Activated CD8-positive, alpha-beta memory T cell treated with anti-CD3 and anti-CD28 coated beads for 1 hour (primary cell): ENCODE measurements at places on chromosomes 11 and 22.

DNA sequence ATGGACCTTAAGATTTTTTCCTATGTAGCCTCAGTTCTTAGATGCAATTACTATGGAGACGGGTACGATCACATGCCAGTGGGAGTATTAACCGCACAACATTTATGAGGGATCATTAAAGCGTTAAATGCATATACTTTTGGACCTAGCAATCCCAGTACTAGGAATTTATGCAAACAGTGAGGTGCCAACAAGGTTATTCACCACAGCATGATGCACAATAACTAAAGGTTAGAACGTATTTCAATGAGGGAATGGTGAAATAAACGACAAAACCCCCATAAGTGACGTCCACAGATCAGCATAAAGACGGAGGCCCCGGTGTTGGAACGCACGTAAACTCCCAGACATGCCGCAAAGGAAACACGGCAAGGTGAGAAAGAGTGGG lies 539 bp downstream of the SIRT3 start:
- DNase-seq = no peak

- no peak for DNase-seq
Observed at GRCh38 chr11:123228496-123229163, 33.6 kb upstream of the CLMP start.

DNA sequence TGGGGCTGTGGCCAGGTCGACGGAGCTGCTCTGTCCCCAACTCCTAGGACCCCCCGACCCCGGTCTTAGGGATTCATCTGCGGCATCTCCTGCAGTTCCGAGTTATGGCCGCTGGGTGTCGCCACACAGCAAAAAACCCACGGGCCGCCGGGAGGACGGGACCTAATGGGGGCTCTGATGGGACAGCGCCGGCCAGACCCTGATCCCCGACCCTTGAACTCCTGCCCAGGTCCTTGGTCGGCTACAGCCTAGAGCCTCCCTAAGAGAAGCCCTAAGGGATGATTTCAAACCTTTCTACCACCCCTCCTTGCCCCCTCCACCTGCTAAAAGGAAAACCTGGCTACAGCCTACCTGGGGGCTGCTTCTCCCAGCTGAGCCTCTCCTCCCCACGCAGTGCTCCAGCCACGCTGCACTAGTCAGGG lies 30.8 kb upstream of the LRRC10B start:
- peak; percentile 33 for DNase-seq

GRCh38 chr11:18253778-18254338 lies 5.4 kb upstream of the SAA2 start:
- DNase-seq = no peak

DNA sequence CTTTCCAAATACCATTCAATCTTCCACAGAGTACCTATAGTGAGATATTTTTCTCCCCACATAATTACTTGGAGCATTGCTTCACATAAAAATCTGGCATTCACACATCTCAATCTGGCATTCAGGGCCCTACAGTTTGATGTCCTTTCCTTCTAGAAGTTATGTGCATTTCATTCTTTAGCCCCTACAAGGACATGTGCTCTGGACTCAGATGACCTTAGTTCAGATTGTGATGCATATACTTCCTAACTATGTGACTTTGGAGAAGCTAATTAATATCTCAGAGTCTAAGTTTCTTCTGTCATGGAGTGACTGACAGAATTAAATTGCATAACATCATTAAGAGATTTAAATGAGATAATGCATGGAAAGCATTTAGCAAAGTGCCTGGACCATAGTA lies 25.9 kb upstream of the PRSS23 start:
- no peak for DNase-seq

DNA sequence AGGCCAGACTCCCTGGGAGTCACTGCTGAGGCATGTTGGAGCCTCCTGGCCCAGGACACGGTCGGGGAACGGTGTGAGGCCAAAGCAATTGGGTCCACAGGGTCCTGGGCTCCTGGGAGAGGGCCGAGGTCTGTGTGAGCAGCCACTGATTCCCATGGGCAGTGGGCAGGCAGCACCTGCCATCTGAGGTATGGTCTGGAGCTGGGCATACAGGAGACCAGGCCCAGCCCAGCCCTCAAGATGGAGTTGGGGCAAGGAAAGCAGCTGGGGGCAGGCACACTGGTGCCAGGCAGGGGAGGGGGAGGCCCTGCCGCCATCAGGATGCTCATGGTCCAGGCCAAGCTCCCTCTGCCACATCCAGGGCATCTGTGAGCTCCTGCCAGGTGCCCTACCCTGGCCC lies 32.2 kb upstream of the HMOX1 start:
- no peak for DNase-seq

DNA sequence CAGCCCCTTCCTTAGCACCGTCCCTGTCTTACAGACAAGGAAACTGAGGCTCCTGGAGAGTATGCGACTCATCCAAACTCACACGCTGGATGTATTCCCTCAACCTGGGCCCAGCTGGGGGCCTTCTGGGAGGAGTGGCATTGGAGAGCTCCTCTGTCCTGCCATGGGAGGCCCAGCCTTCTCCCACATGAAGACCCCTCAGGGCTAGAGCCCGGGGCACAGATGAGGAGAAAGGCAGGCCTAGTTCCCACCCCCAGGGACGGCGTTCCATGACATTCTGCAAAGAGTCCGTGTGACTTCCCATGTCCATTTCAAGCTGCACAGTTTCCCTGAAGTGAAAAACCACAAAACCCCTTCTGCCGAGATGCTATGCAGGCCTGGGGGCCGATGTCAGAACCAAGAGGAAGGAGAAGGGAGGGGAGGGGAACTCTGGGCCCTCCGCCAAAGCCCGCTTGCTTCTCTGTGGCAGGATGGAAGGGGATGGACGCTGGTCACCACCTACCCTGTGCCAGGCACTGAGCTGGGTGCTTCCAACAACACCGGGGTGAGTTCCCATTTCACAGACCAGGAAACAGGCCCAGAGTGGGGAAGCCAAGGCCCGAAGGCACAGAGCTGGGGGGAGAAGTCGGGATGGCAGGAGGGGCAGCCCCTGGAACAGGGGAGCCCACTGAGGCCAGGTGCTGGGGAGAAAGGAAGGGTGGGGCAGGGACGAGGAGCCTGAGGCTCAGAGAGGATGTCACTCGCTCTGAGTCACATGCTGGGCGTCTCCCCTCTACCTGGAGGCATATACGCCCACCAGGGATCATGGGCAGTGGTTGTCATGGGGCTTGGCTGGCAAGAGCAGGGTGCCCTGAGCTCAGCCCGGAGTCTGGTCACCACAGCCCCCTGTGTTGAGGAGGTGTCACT lies 15.7 kb downstream of the RAC2 start:
- no peak for DNase-seq

DNA sequence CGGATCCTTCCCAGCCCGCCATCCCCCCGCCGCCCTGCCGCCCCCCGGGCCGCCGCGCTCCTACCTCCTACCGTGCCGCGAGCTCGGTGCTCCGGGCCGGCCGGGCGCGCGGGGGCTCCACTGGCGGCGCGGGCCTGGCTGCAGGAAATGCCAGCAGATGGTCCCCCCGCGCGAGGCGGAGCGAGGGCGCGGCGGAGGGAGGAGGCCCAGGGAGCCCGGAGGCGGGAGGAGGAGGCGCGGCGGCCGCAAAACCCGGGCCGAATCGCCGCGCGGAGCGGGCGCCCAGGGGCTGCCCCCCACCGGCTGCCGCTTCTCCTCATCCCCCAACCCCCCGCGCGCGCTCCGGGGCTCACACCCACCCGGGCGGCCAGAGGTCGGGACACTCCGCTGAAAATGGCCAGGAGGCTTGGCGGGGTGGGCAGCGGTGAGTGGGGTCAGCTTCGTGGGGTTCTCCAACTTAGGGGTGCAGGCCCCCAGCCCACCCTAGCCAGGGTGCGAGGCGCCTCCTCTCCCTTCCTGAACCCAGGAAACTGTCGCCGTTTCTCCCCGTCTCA lies at the start of gene OSBPL5:
Gene OSBPL5, minus strand, starts transcription at position 159 of the 554 bp plus-strand sequence. CDS start 36,162 bp downstream, outside the sequence.
- DNase-seq = no peak

DNA sequence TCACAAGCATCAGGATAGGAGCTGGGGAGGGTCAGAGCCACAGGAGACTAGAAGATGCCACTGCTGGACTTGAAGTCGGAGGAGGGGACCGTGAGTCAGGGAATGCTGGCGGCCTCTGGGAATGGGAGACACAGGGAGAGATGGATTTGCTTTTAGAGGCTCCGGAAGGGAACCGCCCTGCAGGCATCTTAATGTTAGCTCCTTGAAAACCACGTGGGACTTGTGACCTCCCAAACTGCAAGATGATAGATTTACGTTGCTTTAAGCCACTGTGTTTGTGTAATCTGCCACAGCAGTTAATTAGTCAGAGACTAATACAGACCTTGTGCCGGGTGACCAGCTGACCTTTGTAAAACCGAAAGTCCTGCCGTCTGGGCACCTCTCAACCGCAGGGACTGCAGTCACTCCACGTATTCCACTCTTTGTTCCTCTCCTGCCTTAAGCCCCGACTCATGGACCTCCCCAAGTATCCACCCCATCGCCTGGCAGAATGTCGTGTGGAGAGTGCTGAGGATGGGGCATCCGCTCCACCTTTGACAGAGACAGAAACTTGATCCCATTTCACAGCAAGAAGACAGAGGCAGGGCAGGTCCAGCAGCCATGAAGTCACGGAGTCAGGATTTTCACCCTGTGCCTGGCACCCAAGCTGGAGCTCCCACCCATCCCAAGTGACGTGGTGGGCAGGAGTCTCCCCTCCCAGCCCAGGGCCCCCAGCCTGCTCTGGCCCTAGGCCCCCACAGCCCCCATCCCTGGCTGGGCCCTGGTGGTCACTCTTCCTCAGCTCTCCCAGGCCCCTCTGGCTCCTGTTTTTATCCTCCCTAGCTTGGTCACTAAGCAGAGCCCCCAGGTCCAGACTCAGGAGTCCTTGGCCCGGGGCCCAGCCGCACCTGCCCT lies 19.4 kb upstream of the CTSD start:
- DNase-seq = no peak

DNA sequence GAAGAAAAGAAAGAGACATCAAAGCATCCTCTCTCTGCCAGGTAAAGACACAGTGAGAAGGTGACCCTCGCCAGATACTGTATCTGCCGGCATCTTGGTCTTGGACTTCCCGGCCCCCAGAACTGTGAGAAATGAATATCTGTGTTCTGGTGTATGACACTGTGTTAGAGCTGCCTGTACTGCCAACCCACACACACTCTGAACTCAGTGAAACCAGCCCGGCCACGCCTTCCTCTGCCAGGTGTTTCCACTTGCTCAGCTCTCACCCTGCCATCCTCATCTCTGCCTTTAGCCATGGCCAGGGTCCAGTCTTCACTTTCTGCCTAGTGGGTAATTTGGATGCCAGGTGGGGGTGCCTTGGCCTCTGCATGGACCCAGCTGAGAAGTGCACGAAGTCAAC lies 24.0 kb downstream of the CBX7 start:
- DNase-seq = no peak

GRCh38 chr11:5188201-5188600 lies 12.3 kb downstream of the OR51V1 start:
- no peak for DNase-seq

- no peak for DNase-seq
Observed at GRCh38 chr11:72349616-72350218, 84.6 kb downstream of the CLPB start.

- no peak for DNase-seq
Observed at GRCh38 chr11:114040706-114041211, 18.8 kb upstream of the ZBTB16 start.

DNA sequence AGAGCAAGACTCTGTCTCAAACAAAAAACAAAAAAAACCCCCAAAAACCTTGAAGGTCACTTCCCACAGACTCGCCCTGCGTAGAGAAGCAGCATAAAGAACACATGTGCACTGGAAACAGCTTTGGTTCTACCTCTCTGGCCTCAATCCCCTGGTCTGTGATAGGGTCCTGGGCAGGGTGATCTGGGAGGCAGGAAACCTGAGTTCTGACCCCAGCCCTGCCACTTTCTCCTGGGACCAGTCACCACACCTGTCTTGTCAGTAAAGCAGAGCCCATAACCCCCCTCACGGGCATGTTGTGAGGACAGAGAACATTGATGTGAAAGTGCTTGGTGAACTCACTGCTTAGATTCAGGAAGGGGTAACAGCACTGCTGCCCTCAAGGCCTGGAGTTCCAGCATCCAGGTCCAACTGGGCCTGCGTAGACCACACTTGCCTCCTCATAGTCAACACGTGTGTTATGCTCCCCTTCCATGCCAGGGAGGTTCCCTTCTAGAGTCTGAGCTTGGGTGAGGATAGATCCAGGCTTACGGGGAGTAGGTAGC lies 11.4 kb downstream of the UCP2 start:
- no peak for DNase-seq

GRCh38 chr22:37270928-37271650 lies 11.2 kb upstream of the CYTH4 start:
- no peak for DNase-seq

DNA sequence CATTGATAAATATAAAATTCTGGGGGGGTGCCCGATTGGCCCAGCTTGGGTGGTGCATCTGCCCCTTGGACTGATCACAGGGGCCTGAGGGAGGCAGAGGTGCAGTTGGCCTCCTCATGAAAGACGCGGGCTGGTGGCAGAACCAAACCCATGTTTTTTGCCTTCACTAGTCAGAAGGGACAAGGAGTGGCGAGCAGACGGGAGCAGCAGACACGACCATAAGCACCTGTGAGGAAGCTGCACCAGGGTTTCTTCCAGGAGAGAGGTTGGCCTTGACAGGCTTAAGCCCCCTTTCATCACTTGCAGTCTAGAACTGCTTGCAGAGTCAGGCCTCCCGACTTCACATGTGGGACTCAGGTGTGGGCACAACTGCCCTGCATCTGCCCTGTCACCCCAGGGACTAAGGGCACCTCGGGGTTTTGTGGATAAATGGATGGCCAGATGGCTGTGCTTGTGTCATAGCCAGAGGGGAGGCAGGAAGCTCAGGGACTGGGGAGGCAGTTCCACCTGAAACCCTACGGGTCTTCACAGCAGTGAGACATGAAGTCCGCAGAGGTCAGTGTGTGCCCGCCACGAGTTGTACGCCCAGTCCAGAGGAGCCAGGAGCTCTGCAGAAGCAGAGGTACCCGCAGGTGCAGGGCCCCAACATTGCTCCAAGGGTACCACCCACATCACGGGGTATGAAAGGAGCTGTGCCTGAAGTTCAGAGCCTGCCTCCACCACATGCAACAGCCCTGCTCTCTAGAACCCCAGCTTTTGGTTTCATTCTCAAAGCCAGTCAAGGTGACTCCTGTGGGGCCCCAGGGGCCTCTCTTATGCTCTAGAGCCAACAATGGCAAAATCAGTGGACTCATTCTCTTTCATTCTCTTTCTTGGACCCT lies 18.2 kb upstream of the SYT13 start:
- DNase-seq = no peak

DNA sequence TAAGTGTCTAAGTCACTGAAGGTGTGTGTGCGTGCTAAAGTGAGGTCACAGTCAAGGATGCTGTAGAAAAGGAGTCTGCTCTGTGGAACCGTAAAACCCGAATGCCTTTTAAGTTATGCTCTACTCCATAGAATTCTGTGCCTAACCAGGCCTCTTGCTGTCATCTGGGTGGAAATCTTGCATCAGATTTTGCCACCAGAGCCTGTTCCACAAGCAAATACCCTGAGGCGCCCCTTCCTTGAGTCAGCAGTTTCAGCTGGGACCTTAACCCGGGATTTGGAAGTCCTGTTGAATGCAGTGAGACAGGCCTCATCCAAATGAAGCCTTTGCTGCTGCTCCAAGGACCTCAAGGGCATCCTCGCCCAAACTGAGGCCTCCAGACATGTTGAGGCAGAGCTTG lies 109.8 kb downstream of the WNT11 start:
- DNase-seq = no peak
